Aorta (tissue), 5 donors: ENCODE measurements at places on chromosomes 2 and 18. TPM values are rescaled to one million over a fixed set of nuclear protein-coding genes. Genes with fewer than 3 reads are reported as not detected.
A peak's percentile ranks its signal among the peaks of the same experiment; 100 is the strongest.

The CCDC150 gene
- 1.6 TPM for total RNA-seq

The DSG4 gene
- not detected for total RNA-seq

The FTCDNL1 gene
- 1.4 TPM for total RNA-seq

The LYPD6B gene
- not detected for total RNA-seq

The IL1F10 gene
- total RNA-seq, result not detected

The MYOM1 gene
- 26.3 TPM for total RNA-seq

DNA sequence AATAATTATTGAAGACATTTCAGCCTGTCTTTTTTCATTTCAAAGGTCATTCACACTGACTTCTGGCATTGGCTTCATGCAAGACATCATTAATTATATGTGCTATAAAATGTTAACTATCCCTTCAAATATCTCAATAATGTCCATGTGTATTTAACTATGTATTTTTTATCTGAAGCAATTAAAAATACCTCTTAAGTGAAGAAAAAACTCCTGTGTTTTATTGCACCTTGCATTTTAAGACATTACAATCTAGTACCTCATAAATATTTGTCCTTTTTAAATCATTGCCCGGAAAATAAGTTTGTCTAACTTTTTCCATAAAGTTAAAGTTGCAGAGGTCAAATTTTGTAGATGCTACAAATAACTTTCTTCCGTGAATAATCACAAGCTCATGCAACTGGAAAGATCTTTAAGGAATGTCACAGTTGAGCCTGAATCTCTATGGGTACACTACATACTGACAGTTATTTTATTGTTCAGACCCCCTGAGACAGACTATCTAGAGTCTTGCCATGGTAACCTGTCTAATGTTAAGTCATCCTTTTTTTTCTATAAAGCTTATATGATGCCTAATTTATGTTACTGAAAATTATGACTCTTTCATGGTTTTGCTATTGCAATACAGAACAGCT is 38.4 kb upstream of the COBLL1 start:
- no peaks in the 10 kb centered on the region for H3K27me3 ChIP-seq
- H3K27ac ChIP-seq, result no peak overlapping the region
- H3K4me3 ChIP-seq, result no peak overlapping the region
- no peaks in the 10 kb centered on the region for H3K4me1 ChIP-seq
- no peaks in the 10 kb centered on the region for H3K36me3 ChIP-seq
- DNase-seq, result no peak

- H3K36me3 ChIP-seq, result no peaks in the 10 kb centered on the region
- no peaks in the 10 kb centered on the region for H3K27me3 ChIP-seq
- peak overlapping the region; percentile 42 for H3K27ac ChIP-seq
- H3K4me3 ChIP-seq, result peak overlapping the region; percentile 69
- no peak for DNase-seq
- H3K4me1 ChIP-seq, result no peaks in the 10 kb centered on the region
These were observed 845 bp downstream of the EML4 start for GRCh38 chr2:42169874-42170521.

DNA sequence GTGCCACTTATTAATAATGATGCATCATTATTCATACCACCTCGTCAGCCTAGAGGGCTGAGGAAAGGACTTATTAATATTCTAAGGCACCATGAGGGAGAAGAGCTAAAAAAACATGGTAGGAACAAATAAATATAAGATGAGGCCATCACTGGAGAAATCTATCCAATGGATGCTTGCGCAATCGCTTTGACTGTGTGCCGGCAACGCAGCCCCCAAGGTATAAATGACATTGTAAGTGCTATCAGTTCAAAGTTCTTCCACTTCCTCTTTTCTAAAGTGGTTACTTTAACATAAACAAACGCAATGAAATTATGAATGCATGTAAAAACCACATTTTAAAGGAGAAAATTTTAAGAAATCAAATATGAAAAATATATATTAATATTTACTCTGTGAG is 164.6 kb downstream of the EIPR1 start:
- no peak overlapping the region for H3K4me3 ChIP-seq
- no peaks in the 10 kb centered on the region for H3K4me1 ChIP-seq
- no peak for DNase-seq
- no peaks in the 10 kb centered on the region for H3K27me3 ChIP-seq
- no peak overlapping the region for H3K27ac ChIP-seq

- no peaks in the 10 kb centered on the region for H3K36me3 ChIP-seq
- H3K27me3 ChIP-seq, result no peaks in the 10 kb centered on the region
These were observed 1038.0 kb upstream of the PIK3C3 start for GRCh38 chr18:40917056-40917455.

- no peaks in the 10 kb centered on the region for H3K36me3 ChIP-seq
- H3K4me1 ChIP-seq, result no peaks in the 10 kb centered on the region
- peak; percentile 44 for DNase-seq
- H3K27ac ChIP-seq, result no peak overlapping the region
- H3K27me3 ChIP-seq, result no peaks in the 10 kb centered on the region
These were observed 375 bp downstream of the WNT10A start for GRCh38 chr2:218880859-218881594.

DNA sequence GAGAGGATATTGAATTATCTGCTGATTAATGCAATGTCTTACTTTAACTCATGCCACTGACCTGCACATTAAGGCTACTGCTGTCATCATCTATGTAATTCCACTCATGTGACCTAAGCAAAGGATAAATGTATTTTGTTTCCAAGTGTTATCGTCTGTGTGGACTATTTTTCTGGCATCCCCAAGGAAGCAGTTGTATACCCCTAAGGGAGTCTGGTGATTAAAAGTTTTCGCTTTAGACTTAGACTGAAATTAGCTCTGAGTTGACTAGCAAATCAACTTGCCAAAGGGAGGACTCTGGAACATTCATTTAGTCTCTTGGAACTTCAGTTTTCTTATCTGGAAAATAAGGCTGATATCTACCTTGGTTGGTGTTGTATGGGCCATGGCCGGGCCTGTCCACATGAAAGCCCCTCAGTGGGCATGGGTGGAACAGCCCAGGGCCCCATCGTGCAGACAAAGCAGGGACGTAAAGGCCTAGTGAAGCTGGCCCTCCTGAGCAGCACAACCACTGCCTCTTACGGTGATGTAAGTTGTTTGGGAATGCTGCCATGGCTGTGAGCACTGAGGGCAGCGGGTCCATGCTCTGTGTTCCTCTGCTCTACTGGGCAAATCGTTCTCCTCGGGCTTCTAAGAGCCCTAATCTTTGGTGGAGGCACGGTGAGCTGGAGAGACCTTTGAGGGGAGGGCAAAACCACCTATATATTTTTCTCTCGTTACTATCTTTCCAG is 144.4 kb upstream of the RNF152 start:
- H3K27me3 ChIP-seq, result no peaks in the 10 kb centered on the region
- no peak overlapping the region for H3K4me3 ChIP-seq
- no peak overlapping the region for H3K27ac ChIP-seq
- no peak for DNase-seq
- H3K4me1 ChIP-seq, result no peaks in the 10 kb centered on the region

- H3K4me1 ChIP-seq, result no peaks in the 10 kb centered on the region
- H3K4me3 ChIP-seq, result no peak overlapping the region
- no peak overlapping the region for H3K27ac ChIP-seq
These were observed 3.3 kb upstream of the NETO1 start for GRCh38 chr18:72871091-72871490.

GRCh38 chr18:69353023-69353422 is 47.7 kb upstream of the DOK6 start:
- H3K4me3 ChIP-seq, result no peak overlapping the region

DNA sequence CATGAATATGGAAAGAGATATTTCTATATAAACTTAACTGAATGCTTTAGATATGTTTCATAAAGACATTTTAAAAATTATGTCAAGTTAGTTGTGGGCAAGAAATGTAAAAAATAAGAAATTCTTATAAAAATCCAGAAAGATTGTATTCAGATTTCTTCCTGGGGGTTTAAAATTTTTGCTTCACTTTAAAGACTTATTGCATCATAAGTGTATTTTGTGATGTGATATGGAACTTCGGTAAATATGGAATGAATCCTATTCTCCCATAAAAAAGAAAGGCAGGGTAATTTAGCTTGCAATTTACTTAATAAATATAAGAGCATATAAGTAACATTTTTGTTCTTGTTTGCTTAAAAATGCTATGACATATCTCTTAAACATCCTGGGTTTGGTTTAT is 104.8 kb upstream of the CWC22 start:
- H3K27ac ChIP-seq, result no peak overlapping the region
- H3K27me3 ChIP-seq, result no peaks in the 10 kb centered on the region
- H3K36me3 ChIP-seq, result no peaks in the 10 kb centered on the region
- no peak for DNase-seq

- no peak overlapping the region for H3K27ac ChIP-seq
- no peaks in the 10 kb centered on the region for H3K36me3 ChIP-seq
- no peak for DNase-seq
These were observed 131.3 kb upstream of the DAPL1 start for GRCh38 chr2:158663796-158664195.
